Tibial nerve (tissue), 4 donors: ENCODE measurements at places on chromosomes 13 and 19. TPM values are rescaled to one million over a fixed set of nuclear protein-coding genes. Genes with fewer than 3 reads are reported as not detected.

The ZNF382 gene
- 9.2 TPM for total RNA-seq

The ACER1 gene
- total RNA-seq, result not detected

The ALOX5AP gene
- total RNA-seq, result 26.4 TPM

The PSPN gene
- under 0.01 TPM for total RNA-seq

The FTL gene
- 8,362 TPM for total RNA-seq

The KLK5 gene
- total RNA-seq, result not detected

GRCh38 chr13:81610644-81611043 is 1269.7 kb upstream of the SPRY2 start:
- H3K36me3 ChIP-seq, result no peaks in the 10 kb centered on the region
- no peak overlapping the region for H3K27ac ChIP-seq
- H3K27me3 ChIP-seq, result no peaks in the 10 kb centered on the region

GRCh38 chr13:113183450-113184129 is 24.9 kb downstream of the PCID2 start:
- no peak overlapping the region for H3K4me3 ChIP-seq
- H3K27me3 ChIP-seq, result no peaks in the 10 kb centered on the region
- DNase-seq, result no peak
- H3K4me1 ChIP-seq, result peaks cover 3% of the 10 kb centered on the region
- no peaks in the 10 kb centered on the region for H3K36me3 ChIP-seq

GRCh38 chr13:43397111-43397510 is 373.7 kb downstream of the DNAJC15 start:
- H3K27me3 ChIP-seq, result no peaks in the 10 kb centered on the region
- H3K36me3 ChIP-seq, result no peaks in the 10 kb centered on the region
- no peak overlapping the region for H3K27ac ChIP-seq
- no peak for DNase-seq

- no peak overlapping the region for H3K4me3 ChIP-seq
- no peaks in the 10 kb centered on the region for H3K36me3 ChIP-seq
- no peak for DNase-seq
- no peaks in the 10 kb centered on the region for H3K27me3 ChIP-seq
- no peak overlapping the region for H3K27ac ChIP-seq
These were observed 78.6 kb downstream of the ABCC4 start for GRCh38 chr13:95222733-95223018.

- DNase-seq, result no peak
- H3K4me1 ChIP-seq, result no peaks in the 10 kb centered on the region
- no peaks in the 10 kb centered on the region for H3K27me3 ChIP-seq
- no peak overlapping the region for H3K4me3 ChIP-seq
- H3K27ac ChIP-seq, result no peak overlapping the region
These were observed 24.6 kb downstream of the DNM2 start for GRCh38 chr19:10742476-10742875.

DNA sequence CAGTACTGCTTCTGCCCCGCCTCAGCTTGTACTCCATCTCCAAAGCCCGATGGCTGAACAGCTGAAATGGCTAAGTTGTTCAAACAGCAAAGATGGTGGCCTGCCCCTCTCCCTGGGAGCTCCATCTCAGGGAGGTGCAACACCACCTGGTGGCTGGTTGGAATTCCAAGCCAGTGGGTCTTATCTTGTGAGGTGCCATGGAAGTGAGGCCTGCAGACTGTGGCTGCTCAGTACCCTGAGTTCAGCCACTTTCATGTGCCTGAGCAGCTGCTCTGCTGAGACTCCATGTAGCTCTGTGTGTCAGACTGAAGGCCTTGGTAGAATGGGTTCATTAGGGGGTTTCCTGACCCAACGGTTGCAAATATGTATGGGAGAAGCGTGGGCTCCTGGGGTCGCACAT is 67.3 kb upstream of the SPRY2 start:
- H3K27ac ChIP-seq, result no peak overlapping the region
- no peaks in the 10 kb centered on the region for H3K27me3 ChIP-seq
- no peak for DNase-seq
- no peaks in the 10 kb centered on the region for H3K36me3 ChIP-seq
- no peaks in the 10 kb centered on the region for H3K4me1 ChIP-seq
- no peak overlapping the region for H3K4me3 ChIP-seq

- H3K4me3 ChIP-seq, result no peak overlapping the region
- no peaks in the 10 kb centered on the region for H3K36me3 ChIP-seq
- H3K27me3 ChIP-seq, result peaks cover 60% of the 10 kb centered on the region
- no peak for DNase-seq
- H3K27ac ChIP-seq, result no peak overlapping the region
- H3K4me1 ChIP-seq, result no peaks in the 10 kb centered on the region
These were observed 463.8 kb downstream of the ITGBL1 start for GRCh38 chr13:101916108-101916774.

- no peak for DNase-seq
- no peak overlapping the region for H3K27ac ChIP-seq
These were observed 105.1 kb downstream of the COG6 start for GRCh38 chr13:39760521-39760920.
